MM.1S (cell line): ENCODE measurements at places on chromosomes 6 and 20.

- no peak for DNase-seq
Observed at GRCh38 chr20:51985013-51985415, 182.7 kb upstream of the SALL4 start.

- peak; percentile 82 for DNase-seq
Observed at GRCh38 chr6:26401987-26402658, at the start of gene BTN3A1. Gene BTN3A1, plus strand, starts transcription at chr6:26402275. Its CDS starts 3,289 bp downstream, at chr6:26405564.

DNA sequence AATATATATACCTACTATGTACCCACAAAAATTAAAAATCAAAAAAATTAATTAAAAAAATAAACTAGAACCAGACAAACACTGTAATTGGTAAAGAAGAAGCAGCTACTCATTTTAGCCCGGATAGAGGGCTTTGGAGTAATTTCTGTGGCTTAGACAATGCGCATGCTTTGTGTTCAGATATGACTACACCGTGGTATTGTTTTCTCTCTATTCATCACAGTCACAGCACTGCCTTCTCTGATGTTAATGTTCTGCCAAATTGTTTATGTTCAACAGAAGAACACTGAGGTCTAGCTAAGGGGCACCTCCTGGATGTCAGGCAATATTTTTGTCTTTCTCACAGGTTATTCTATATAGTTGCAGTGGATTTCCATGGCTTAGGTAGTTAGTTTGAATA is 77.5 kb upstream of the GJE1 start:
- DNase-seq, result no peak

- no peak for DNase-seq
Observed at GRCh38 chr6:126180585-126180984, 159.3 kb upstream of the CENPW start.

DNA sequence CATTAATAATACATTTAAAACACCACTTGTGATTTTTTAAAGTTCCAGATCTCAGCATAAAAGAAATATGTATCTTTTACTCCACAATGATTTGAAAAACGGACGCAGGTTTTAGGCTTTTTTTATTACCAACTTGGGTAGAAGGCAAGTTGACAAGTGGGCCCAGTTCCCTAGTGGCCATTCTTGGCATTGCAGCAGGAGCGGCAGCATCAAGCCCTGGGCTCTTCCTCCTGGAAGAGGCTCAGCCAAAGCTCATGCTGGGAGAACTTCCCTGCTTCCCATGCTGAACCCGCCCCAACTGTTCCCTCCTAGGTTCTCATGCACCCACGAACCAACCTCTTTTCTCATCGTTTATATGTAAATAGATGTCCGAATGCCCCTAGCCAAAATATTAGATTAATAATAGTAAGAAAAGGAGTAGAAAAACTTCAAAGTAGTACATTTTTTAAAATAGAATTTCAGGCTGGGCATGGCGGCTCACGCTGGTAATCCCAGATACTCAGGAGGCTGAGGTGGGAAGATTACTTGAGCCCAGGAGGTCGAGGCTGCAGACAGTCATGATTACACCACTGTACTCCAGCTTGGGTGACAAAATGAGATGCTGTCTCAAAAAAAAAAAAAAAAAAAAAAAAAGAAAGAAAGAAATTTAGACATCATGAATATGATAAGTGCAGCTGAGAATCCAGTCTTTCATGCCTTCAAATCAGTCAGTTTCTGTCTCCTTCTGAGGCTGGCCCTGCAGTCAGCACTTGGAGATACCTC is 18.2 kb upstream of the MYB start:
- DNase-seq, result peak; percentile 43

DNA sequence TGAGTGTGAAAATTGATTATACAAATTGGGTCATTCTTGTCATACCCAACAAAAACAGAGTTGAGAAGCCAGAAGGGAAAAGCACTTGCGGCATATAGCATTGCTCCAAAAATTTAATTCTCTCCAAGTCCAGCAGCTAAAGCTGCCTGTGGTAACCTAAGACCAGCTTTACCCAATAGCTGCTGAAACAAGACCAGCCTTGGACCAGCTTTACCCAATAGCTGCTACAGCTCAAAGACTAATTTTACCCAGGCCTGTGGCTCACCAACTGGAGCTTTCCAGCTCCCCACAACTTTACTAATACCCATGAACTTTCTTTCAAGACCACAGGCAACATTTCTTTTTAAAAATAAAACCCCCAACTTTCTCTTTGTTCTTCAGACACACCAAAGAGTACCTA is 32.8 kb upstream of the ZNF133 start:
- no peak for DNase-seq
